CMK (cell line): ENCODE measurements at places on chromosomes 2 and 18.

DNA sequence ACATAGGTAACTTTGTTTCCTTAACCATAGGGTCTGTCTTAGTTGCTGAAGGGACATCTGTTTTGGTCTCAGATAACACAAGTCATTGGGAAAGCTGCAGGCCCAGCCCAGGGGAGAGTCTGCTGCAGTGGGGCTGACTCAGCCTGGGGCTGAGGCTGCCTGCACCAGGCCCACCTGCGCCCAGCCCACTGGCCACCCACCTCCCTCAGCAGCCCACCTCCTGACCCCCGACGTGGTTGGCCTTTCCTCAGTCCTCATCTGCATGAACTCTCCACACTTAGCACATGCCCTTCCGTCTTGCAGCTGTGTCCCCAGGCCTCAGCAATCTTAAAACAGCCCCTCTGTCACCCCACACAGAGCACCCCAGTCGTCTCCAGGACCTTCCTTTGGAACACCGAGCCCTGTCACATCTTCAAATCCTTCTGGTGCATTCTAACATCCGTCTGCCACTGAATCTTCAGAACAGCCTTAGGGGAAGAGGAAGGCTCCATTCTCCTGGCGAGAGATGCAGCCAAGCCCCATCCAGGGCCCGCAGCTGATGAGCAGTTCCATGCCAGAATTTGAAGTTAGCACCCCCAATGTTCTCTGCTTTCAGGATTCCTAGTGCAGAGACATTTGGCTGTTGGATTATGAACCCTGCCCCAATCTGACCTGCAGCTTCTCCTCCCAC is 231.4 kb downstream of the SEPTIN10 start:
- DNase-seq = no peak

DNA sequence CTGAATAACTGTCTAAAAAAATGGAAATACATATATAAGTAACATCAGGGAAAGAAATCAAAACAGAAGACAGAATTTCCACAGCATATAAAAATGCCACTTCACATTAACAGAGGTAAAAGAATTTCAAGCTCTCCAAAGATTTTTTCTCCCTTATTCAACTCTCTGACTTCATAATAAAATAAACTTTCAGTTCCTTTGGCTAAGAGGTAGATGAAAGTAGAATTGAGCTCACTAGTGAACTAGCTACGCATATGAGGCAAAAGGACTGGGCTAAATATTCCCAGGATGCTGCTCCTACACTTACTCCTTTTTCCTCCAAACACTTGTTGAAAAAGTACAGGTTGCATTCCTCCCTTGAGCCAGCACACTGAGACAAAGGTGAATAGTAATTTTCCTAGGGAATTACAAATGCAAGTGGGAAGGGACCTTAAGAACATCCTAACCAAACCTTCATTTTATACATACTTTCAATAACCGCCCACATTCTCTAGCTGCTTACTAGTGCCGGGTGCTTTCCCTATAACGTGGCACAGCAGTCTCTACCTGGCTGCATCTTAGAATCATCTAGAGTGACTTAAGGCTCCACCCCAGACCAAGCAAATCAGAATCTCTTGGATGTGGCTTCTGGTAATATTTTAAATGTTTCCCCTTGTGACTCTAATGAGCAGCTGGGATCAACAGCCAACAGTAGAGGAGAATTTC is 136.6 kb downstream of the MTCL1 start:
- no peak for DNase-seq

DNA sequence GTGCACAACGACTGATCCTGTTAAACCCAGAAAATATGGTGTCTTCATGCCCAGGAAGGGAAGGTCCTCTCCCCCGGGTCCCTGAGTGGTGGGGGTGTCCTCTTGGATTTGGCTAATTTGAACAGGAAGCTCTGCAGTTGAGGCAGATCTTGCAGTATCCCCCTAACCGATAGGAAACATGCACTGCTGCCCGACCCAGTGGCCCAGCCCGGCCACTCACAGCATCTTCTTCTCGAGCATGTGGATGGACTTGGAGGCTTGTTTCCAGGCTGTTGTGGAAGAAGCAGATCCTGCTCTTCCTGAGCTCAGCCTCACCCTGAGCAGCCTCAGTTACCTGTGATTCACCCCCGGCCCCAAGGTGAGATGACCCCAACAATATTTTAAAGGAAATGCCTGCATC is 46.4 kb upstream of the ASB1 start:
- DNase-seq = no peak

DNA sequence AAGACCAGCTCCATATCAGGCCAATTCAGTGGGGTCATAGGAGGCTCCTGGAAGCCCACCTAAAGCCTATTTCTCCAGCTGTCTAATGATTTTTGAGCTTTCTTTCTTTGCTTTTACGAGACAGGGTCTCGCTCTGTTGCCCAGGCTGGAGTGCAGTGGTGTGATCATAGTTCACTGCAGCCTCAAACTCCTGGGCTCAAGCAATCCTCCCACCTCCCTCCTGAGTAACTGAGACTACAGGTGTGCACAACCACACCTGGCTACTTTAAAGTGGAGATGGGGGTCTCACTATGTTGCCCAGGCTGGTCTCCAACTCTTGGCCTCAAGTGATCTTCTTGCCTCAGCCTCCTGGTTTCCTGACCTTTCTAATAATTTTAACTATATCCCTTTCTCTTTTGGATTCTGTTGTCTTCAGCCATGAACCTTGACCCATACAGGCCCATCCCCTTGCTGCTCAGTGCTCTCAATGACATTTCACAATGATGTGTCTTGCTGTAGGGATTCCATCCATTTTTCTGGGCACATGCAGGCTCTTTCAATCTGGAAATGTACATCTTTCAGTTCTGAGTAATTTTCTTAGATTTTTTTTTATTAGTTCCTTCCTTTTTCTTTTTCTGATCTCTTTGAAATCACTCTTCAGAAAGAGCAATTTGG is 29.7 kb downstream of the GNLY start:
- no peak for DNase-seq

DNA sequence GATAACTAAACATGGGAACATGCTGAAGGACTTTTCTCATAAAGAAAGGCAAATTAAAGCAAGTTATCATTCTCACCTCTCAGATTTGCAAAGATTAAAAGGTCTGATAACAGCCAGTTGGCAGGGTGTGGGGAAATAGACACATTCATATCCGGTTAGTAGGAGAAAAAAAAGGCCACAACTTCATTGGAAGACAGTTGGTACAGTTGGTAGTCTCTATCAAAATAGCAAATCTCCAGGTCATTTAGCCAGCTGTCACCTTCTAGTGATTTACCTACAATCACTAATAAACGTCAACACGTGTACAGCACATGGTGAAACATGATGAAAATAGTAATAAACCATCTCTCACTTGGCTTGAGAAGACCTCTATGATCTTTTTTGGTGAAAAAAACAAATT is 16.6 kb downstream of the INPP5D start:
- DNase-seq = no peak

- no peak for DNase-seq
Observed at GRCh38 chr2:26727641-26728561, 35.4 kb downstream of the KCNK3 start.

DNA sequence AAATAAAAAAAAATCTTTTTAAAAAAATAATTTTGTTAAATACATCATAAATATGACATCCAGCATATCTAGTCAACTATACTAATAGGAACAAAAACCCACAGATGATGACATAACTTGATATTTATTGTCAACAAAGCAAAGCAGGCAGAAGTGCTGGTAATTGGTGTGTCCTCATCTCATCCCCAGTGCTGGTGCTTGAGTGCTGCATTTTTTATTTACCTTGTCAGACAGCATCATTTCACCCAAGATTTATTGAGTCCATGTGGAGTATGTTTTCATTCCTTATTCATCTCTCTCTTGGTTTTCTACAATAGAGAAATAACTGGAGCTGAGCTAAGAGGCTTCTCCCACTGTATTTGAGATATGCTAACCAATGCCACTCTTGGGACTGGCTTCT is 191.6 kb upstream of the SLC14A2 start:
- no peak for DNase-seq

DNA sequence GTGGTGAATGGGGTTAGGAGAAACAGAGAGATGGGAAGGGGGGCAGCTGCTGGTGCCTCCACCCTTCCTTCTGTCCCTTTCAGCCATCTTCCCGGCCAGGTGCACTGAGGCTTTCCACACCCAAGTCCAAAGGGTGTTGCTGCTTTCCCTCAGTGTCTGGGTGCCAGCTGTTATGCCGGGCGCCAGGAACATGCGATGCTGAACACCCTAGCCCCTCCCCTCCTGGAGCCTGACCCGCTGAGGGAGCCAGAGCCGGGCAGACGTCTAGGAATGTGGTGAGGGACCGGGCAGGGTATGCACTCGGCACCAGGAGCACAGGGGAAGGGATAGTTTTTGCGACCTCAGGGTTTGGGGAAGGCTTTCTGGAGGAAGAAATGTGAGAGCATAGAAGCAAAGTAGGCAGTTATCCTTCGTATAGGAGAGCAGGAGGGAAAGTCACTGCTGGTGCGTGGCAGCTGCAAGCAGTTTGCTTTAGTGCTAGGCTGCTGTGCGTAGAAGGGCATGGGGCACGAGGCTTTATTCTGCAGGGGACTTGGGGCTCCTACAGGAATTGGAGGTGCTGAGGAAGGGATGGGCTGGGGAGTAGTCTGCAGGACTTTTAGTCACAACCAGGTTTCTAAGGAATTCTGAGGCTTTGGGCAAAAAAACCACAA is 147.7 kb downstream of the TSN start:
- DNase-seq = no peak

DNA sequence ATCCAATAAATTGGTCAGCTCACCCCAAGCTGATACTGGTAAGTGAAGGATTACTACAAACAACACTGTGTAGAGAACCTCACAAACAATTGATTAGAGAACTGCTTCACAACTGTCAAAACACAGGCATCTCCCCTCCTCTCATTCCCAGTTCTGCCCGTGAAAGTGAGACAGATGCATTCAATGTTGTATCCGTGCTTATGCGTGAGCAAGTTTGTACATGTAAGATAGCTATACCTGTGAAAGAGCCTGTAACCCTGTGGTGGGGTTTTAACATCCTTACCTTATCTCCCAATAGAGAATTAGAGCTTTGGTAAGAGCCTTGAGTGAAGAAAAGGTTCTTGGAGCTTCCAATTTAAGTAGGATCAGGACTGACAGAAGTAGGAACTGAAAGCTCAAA is 9.1 kb downstream of the MARCHF4 start:
- DNase-seq = no peak

GRCh38 chr2:147297820-147298219 is 547.0 kb upstream of the ACVR2A start:
- no peak for DNase-seq

DNA sequence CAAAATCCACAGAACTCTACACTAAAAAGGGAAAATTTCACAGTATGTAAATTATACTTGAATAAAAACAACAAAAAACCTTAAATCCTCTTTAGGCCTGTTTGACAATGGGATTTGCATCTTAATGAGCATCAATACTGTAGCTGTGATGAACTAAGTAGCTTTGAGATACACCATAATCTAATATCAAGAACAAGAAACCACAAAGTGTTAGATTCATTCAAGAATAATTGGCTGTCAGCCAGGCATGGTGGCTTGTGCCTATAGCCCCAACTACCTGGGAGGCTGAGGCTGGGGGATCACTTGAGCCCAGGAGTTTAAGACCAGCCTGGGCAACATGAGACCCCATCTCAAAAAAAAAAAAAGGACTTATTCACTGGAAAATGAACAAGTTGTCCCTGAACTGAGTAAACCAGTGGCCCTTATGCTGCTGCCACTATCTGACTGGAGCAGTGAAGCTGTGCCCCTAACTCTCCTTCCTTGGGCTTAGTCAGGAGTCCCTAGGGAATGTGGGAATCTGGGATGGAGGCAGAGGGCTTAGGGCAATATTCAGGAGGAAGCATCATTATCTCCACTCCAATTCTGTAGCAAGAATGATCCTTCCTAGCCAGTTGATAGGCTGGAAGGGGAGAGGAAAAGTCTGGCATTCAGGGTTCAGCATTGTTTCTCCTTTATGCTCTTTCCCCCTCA is 88.5 kb downstream of the PRKCE start:
- no peak for DNase-seq

- no peak for DNase-seq
Observed at GRCh38 chr2:233461481-233461891, 105.1 kb downstream of the USP40 start.

DNA sequence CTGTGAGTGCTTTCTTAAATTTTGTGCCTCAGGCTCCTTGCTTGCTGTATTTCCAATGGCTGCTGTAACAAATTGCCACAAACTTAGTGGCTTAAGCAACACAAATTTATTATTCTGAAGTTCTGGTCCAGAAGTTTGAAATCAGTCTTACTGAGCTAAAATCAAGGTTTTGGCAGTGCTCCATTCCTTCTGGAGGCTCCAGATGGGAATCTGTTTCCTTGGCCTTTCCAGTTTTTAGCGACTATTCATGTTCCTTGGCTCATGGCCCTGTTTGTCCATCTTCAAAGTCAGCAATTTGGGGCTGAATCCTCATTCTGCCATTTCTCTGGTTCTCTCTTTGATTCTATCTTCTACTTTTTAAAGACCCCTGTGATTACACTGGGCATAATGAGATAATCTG is 31.8 kb downstream of the STRADB start:
- DNase-seq = no peak

- peak; percentile 53 for DNase-seq
Observed at GRCh38 chr2:238061315-238062202, 758 bp downstream of the SCLY start.

DNA sequence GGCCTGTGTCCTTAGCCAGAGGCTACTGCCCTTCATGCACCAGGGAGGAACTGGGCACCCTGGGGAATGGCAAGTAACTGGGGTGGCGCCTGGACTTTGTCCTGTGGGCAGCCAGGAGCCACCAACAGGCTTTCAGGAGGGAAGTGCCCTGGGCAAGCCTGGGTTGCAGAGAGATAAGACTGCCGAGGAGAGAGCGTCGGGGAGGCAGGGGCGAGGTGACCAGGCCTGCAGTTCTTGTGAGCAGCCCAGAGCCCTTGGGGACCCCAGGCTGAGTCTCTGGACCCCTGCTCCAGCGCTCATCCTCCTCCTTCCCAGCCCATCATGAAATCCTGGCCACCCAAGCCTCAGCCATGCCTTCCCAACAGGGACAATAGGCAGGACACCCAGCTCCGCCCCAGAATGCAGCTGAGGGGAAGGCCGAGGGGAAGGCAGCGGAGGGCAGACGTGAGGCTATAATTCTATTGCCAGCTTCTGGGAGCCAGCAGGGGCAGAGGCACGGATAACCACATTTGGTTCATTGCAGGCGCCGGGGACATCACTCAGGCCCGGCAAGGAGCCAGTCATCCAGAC is 25.1 kb downstream of the ADRA2B start:
- no peak for DNase-seq

GRCh38 chr2:169221745-169222369 is 140.5 kb downstream of the LRP2 start:
- no peak for DNase-seq

DNA sequence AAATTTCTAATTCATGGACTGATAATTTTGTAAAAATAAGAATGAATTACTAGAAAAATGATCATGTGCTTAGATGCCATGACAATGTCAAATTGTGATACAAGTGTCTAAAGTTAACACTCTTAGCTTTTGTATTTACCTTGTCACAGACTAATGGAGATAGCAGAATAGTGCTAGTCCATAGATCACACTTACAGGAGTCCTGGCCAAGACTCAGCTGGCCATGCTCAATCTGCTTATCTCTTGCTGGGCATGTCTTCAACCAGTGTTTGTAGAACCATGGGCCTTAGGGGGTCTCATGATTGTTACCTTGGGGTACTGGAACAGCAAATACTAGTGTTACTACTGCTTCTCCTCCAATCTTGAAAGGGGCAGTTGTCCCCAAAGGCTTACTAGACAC is 44.0 kb downstream of the TET3 start:
- DNase-seq = no peak

- no peak for DNase-seq
Observed at GRCh38 chr2:55093381-55093780, 43.1 kb upstream of the RTN4 start.

- DNase-seq = no peak
Observed at GRCh38 chr2:37366773-37367172, 22.3 kb downstream of the QPCT start.
